Cardiac muscle cell (in vitro differentiated cells and primary cell): ENCODE measurements at places on chromosomes 16 and 17.

- no peak for DNase-seq
Measured at GRCh38 chr16:85389679-85390470, 223.2 kb upstream of the GSE1 start.

- no peak for DNase-seq
Measured at GRCh38 chr16:83231729-83232128, 576.0 kb upstream of the HSBP1 start.

DNA sequence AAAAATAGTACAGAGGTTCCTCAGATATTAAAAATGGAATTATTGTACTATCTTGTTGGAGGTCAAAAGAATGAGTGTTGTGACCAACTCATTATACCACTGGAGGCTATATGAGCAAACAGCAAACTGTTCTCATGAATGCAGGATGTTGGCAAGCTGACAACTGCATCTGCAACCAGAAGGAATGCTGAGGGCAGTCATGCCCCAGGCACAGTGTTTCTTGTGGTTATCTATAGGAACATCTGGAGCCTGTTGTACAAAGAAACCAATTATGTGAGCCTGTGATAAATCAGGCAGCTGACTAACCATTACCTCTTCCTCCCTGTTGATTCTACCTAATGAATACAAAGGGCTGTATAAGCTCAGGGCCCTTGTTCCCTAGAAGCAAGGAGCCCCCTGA, 2057.1 kb downstream of the TP53TG3F start:
- no peak for DNase-seq

- no peak for DNase-seq
Measured at GRCh38 chr17:19487024-19487600, 46.5 kb upstream of the SLC47A1 start.

DNA sequence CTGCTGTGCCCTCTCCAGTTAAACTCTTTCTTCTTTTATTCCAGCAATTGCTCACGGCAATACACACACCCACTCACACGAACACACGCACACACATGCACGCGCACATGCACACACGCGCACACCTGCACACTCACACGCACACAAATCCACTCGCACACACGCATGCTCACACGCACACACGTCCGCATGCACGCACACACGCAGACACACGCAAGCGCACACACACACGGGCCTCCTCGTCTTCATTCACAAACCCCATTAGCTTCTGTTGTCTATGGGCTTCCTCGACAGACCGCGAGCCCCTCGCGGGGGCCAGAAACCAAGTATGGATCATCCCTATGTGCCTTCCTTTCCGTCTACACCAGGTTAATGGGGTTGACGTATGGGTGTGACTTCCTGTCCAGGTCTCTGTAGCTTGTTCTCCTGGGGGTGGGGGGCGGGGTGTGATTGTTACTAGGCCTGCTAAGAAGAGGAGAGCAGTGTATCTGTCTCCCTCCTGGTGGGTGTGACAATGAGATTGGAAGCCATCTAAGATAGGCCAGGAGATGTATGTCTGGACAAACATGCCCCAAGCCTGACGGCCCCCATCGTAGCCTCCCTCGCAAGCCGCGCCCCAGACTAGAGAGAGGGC, 670 bp upstream of the CTF1 start:
- DNase-seq = no peak

- peak; percentile 74 for DNase-seq
Measured at GRCh38 chr16:21656795-21657768, 4.7 kb upstream of the IGSF6 start.

GRCh38 chr16:31130336-31130891, 5.1 kb downstream of the PRSS8 start:
- DNase-seq = no peak

DNA sequence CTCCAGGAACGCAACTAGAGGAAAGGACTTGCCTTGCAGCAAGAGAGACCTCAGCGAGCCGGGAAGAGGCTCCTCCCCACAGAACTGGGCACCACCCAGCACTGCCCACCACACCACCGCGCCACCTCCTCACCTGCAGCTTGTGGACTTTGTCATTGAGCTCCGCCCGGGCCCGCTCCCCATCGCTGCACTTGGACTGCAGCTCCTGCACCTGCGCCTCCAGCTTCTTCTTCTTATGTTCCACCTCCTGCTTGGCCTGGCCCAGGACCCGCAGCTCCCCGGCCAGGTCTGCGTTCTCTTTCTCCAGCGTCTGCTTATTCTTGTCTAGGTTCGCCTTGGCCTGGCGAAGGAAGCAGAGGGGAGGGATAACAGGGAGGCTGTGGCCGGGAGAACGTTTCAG, 76.7 kb downstream of the NDE1 start:
- no peak for DNase-seq

- DNase-seq = no peak
Measured at GRCh38 chr17:6681671-6682070, 30.1 kb downstream of the C17orf100 start.

DNA sequence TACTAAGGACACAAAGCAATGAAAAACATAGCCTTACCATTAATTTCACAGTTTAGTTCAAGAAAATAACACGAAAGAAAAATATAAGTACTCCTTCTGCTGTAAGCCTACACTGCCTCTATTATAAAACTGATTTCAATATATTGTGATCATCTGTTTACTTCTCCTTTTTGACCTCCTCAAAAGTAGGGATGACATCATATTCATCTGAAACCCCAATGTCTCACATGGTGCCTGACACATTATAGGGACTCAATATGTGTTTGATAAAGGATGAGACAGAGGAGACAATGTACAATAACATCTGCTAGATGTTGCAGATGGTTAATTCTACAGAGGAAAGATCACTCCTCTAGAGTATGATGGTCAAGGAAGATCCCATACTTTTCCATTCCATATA, 118.4 kb upstream of the NOG start:
- DNase-seq = no peak

GRCh38 chr16:55503726-55504550, 4.9 kb upstream of the LPCAT2 start:
- DNase-seq = no peak

DNA sequence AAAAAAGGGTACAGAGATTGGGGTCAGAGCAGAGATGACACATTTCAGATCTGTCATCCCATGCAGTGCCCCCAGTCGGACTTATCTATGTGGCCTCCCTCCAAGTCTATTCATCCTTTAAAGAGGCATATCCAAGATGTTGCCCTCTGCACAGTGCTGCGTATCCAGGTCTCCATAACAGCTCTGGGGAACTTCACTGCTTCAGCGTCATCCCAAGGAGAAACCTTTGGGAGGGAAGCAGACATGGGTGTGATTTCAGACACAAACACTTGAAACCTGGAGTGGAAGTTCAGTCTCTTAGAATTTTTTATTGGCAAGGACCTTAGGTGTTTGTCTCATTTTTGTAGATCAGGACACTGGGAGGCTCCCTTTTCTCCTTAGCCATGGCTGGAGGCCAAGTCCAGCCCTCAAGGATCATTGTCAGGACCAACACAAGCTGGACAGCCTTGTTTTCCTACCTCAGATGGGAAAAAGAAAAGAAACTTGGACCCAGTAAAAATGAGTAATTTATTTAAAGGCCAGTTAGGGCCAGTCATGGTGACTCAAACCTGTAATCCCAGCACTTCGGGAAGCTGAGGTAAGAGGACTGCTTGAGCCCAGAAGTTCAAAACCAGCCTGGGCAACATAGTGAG, 23.9 kb upstream of the NLK start:
- peak; percentile 49 for DNase-seq

DNA sequence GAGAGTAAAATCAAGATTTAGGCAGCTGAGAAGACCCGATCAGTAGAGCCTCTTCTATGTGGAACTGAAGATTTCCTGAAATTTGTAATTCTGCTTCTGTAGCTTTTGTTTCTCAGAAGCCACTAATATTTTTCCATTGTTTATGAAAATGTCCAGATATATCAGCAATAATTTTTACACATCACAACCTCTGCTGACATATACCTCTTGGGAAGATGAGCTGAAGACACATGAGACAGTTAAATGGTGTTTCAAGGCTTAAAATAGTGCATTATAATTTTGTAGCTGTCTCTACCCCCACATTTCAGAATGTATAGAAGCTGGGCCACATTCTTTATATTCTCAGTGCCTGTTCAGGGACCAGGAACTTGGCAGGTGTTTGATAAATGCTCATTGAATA, 320.6 kb downstream of the HS3ST4 start:
- DNase-seq = no peak

DNA sequence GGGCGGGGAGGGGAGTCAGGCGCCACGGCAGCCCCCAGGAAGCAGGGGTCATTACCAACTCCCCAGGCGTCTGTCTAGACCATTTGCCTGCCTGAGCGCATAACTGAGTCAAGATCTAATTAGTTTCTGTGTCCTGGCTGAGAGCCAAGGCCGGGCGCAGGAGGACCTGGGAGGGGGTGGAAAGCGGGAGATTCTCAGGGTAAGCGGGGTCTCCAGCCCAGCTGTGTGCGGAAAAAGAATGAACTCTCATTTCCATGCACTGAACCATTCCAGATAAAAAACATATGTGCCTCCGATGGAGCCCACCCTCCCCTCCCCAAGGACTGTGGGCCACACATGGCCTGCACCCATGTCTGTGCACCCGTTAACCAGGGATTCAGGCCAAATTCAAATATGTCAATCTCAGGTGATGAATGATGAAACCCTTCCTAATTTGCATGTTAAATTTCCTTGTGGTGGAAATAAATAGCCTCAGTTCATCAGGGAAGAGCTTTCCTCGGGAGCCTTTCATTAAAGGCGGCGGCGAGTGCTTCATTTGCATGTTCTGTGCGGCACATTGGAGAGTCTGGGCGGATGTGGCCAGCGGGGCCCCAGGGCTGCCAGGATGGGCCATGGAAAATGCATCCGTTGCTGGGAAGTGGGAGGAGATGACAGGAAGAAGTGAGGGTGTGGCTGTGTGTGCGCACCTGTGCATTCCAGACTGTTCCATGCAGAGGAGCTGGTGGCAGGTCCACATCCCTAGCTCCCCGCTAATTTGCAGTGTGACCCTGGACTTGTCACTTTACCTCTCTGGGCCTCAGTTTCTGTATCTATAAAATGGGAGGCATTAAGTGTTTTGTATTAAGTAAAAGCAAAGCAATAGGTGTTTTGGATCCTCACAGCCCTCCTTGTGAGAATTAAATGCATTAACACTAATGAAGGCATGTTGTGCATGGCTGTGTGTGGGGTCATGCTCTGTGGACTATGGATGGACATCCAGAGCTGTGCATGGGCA, 151.1 kb downstream of the SDK2 start:
- DNase-seq = no peak

DNA sequence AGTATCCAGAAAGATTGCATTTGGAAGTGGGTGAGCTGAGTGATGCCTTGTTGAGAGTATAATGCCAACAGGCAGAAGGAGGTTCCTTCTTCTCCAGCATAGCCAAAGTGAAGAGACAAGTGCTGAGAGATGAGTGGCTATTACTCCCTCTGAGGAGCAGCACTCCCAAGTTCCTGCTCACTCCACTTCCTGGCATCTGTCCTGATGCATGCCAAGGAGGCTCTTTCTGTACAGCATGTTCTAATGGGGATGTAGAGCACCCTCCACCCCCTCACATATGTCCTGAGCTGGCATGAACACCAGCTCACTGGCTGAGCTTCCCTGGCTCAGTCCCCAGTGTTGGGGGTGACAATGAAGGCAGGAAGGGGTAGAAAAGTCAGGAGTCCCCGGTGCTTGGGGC, 44.2 kb upstream of the DNAH9 start:
- DNase-seq = no peak

DNA sequence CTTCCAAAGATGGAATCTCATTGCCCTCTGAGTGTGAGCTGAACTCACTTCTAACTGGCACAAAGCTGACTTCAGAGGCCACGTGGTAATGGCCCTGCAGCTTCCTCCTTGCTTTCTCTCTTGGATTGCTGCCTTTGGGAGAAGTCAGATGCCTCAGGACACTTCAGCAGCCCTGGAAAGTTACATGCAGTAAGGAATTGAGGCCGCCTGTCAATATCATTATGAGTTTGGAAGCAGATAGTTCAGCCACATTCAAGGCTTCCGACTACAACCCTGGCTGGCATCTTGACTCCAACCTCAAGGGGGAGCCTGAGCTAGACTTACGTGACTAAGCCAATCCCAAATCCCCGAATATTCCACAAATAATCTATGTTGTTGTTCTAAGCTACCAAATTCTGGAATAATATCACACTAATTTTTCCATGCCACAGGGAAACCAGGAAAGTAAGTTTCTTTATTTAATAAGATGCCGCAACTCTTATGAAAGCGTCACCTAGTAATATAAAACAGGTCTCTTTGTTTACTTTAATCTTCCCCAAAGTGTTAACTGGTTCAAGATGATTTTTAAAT, 13.6 kb downstream of the CEP20 start:
- DNase-seq = peak; percentile 68

DNA sequence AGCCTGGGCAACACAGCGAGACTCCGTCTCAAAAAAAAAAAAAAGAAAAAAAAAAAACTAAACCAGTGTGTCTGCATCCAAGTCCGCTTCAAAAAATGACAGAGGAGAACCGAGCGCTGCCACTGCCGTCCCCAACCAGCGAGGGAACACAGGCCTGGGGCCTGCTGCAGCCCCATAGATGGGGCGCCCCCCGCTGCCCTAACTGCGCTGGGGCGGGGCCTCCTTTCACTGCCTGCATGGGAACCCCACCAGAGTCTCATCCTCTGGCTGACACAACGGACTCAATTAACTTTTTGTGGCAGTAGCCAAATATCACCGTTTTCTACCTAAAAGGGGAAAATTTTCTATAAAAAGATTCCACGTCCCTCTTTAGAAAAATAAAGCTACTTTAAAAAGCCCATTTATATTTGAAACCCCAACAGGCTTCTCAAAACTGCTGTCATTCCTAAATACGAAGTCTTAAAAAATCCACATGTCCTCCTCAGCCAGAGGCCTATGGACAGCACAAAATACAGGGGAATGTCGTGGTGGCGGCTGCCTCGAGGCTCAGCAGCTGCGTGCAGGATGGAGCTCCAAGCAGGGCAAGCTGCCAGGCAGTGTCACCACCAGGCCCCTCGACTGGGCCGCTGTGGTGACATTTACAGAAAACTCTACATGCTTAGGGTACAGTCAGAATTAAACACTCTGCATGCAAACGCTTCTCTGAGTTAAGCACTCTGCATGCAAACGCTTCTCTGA, 30.3 kb downstream of the KLHDC4 start:
- DNase-seq = no peak
